ENCODE measurements at places on chromosomes 2 and 18. TPM values are rescaled to one million over a fixed set of nuclear protein-coding genes. Genes with fewer than 3 reads are reported as not detected.

GRCh38 chr2:72940786-72941185 is 23.5 kb downstream of the EMX1 start:
- no peak for DNase-seq

GRCh38 chr2:54787755-54788366 is 64.4 kb downstream of the EML6 start:
- no peak for DNase-seq

DNA sequence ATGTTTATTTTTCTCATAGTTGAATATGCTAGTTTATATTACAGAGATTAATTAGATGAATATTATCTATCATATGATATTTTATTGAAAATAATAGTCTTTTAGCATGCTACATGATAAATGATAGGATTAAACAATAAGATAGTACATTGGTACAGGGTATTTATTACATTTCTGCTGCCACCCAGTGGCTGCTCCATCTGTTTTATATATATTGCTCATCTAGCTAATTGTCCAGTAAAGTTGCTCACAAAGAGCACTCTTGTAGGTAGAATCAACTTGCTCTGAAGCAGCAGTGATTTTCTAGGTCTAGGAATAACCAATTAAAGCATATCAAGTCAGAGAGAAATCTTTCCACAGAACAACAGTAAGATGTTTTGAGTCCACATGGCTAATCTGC is 183.3 kb downstream of the ASXL3 start:
- no peak for DNase-seq

- DNase-seq: no peak
Measured at GRCh38 chr2:180761224-180761623, 219.2 kb upstream of the UBE2E3 start.

DNA sequence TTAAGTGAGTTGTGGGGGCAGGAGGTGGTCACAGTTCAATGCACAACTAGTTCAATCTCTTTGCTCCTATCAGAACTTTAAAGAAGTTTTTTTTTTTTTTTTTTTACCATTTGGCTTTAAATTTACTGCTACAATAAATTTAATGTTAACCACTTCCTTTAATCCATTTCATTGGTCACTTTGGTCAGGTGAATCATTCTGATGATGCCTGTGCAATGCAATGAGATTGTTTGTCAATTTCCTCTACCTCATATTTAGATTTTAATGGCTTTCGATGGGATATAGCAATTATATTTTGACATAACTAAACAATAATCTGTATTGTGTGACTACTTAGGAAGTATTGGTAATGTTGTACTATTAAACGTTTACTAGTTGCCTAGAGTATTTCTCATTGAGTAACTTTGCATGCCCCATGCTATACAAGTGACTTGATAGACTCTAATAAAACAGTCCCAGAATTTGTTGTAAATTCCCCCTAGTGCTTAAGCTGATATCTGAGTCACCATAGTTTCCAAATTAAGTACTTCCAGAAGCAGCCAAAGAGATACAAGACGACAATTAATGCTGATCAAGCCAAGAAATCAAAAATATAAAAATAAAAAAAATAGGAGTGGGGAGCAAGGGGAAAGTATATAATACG is 52.9 kb upstream of the SERPINB2 start:
- DNase-seq: no peak

DNA sequence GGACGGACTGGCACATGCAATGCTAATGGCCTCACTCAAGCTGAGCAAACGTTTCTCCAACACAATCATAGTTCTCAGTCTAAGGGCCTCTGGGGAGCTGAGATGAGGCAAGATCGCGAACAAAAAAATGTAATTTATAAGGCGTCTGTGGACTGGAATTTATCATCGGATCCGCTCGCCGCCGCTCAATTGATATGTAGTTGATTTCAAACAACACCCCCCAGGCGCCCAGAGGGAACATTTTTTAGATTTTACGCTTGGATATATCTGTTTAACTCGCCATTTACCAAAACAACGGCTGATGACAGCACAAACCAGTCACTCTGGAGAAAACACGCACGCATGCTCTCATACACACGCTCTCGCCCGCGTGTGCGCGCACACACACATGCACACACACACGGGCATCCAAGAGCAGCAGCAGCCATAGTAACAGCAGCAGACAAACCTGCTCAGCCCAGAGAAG is 335.8 kb downstream of the SMAD2 start:
- no peak for DNase-seq

DNA sequence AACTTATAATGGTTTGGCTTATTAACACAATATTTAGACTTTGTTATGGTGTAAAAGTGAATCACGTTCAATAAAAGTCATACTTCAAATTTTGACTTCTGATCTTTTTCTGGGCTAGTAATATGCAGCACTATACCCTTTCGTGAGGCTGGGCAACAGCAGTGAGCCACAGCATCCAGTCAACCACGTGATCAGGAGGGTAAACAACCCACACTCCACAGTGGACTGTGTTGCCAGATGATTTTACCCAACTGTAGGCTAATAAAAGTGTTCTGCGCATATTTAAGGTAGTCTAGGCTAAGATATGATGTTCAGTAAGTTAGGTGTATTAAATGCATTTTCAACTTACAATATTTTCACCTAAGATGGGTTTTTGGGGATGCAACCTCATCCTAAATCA is 148.6 kb downstream of the ZNF385B start:
- no peak for DNase-seq

DNA sequence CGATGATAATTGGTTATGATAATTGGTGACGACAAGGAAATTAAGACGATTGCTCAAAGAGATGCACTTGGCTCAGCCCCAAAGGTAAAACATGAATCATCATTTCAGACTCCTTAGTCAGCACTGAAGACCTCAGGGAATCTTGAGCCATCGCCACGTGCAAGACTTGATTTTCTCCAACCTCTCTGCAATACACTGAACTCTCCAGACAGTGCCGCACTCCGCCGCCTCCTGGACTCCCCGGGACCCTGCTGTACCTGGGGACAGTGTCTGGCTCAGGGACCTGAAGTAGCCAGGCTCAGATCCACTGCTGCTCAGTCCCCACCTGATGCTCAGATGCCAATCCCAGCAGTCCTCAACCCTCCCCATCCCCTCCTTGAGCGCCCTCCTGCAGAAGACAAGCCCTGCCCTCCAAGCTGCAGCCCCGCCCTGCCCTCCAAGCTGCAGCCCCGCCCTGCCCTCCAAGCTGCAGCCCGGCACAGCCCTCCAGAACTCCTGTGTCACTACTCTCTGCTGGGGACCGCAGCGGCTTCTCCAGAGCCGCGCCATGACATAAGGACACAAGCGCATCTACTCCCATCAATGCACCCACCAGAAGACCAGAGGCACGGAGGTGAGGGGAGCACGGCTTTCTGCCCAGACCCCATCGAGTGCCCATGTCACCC is 1.1 kb downstream of the TMEM18 start:
- DNase-seq: peak; percentile 65

The CAPN14 gene
- total RNA-seq: not detected

The ALPP gene
- total RNA-seq: not detected

The TRIM43 gene
- total RNA-seq: not detected

Data from activated CD8-positive, alpha-beta T cell treated with anti-CD3 and anti-CD28 coated beads, Interleukin-2, amount 10 ng/mL, durations not matched to agents 7 days and 5 days (primary cell).